CD4-positive, alpha-beta T cell treated with Interferon alpha-2 for 1 hour (primary cell): ENCODE measurements at places on chromosomes 5 and 9.

GRCh38 chr9:121160025-121160424 is 41.6 kb downstream of the RAB14 start:
- no peak for DNase-seq

DNA sequence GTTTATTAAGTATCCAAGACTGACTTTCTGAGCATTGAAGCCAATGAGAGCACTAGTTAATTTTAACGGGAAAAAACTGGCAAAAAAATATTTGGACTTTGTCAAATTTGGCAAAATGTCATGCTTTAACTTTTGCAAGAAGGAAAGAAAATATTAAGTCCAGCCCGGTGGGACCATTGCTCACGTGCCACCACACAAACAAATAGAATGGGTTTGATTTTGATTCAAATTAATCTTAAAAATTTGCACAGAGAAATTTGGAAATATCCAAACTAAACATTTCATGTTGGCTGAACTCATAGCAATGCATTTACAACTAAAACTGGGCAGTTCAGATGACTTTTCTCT is 302.2 kb downstream of the EBF1 start:
- no peak for DNase-seq

GRCh38 chr9:134396825-134397224 is 70.6 kb downstream of the RXRA start:
- peak; percentile 34 for DNase-seq

DNA sequence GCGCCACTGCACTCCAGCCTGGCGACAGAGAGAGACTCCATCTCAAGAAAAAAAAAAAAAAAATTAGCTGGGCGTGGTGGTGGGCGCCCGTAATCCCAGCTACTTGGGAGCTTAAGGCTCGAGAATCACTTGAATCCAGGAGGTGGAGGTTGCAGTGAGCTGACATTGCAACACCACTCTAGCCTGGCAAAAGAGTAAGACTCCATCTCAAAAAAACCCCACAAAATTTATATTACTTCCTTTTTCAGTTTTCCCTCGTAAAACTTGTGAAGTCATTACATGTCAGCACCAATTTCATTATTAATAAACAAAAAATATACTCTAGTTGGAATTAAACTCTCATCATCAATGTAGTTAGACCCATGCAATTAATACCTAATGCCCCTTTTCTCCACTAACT is 43.9 kb downstream of the SHLD3 start:
- no peak for DNase-seq

GRCh38 chr5:56159521-56159947 is 73.6 kb downstream of the ANKRD55 start:
- peak; percentile 51 for DNase-seq

GRCh38 chr5:24264547-24264946 is 380.2 kb downstream of the CDH10 start:
- DNase-seq = no peak

GRCh38 chr5:79792463-79792862 is 102.8 kb downstream of the CMYA5 start:
- DNase-seq = no peak

DNA sequence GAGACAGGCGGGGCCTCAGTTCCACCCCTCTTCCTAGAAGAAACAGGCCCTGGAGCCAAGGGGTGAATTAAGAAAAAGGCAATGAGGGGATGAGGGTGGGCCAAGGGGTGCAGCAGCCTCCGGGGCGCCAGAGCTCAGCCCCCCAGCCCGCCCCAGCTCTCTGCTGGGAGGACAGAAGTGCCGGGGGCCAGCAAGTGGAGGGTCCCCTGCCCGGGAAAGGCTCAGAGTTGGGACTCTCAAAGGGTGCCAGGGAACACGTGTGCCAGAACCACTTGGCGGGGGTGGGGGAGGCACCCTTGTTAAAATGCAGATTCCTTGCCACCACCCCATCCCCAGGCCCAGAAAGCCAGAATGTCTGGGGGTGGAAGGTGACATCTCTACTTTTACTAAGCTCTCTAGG is 67.6 kb upstream of the BARHL1 start:
- no peak for DNase-seq

- DNase-seq = no peak
These were observed 166.6 kb upstream of the NFIB start for GRCh38 chr9:14480526-14480925.

GRCh38 chr9:129467004-129467588 is 153.8 kb downstream of the C9orf50 start:
- no peak for DNase-seq

DNA sequence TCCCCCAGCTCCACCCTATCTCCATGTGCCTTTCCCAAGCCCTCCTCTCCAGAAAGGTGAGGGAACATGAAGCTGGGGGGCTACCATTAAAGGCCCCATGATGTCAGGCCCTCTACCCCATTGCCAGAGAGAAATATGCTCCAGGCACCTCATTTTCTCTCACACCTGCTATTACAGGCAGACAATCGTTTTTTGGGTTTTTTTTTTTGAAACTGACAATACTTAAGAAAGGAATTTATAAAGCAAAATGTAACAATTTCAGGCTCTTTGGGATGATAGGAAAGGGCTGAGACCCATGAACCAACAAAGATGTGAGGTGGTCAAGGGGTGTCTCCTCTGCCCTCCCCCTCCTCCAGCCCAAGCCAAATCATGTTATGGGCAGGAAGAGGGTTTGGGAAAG is 1.5 kb upstream of the GFRA3 start:
- no peak for DNase-seq

DNA sequence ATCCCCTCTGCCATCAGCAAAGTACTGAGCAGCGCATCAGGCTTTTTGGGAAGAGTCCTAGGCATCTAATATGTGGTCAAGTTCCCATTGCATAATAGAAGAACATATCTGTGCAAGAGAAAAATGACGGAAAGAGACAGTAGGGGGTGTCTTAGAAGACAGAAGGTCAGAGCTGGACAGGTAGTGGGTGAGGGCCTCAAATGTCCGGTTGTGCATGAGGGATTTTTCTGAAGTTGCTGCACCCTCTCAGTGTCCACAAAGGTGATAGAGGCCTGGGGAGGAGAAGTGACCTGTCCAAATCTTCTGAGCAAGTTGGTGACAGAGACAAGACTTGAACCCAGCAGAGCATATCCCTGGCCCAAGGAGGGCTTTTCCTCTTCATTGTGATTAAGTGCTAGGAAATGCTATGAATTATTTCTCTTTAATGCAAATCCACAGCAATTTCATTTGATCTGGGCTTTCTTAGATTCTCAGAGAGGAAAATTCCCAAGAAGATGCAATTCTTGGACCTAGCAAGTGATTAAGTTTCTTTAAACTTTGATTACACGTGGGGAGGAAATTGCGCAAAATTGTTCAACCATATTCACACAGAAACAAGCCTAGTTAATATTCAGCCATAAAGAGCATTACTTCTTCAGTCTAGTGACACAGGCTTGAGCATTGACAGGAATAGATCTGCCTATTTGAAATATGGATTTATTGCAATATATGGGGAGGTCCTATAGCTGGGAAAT is at the start of gene OR2S2:
OR2S2 (minus strand) TSS at position 51 of the 734 bp plus-strand sequence. CDS start 56 bp downstream, outside the sequence.
- DNase-seq = no peak

GRCh38 chr5:15791274-15791673 is 291.3 kb downstream of the FBXL7 start:
- DNase-seq = no peak
